ENCODE measurements at places on chromosomes 4 and X. TPM values are rescaled to one million over a fixed set of nuclear protein-coding genes. Genes with fewer than 3 reads are reported as not detected.

GRCh38 chr4:112199041-112199440 lies 32.5 kb upstream of the AP1AR start:
- DNase-seq = no peak

DNA sequence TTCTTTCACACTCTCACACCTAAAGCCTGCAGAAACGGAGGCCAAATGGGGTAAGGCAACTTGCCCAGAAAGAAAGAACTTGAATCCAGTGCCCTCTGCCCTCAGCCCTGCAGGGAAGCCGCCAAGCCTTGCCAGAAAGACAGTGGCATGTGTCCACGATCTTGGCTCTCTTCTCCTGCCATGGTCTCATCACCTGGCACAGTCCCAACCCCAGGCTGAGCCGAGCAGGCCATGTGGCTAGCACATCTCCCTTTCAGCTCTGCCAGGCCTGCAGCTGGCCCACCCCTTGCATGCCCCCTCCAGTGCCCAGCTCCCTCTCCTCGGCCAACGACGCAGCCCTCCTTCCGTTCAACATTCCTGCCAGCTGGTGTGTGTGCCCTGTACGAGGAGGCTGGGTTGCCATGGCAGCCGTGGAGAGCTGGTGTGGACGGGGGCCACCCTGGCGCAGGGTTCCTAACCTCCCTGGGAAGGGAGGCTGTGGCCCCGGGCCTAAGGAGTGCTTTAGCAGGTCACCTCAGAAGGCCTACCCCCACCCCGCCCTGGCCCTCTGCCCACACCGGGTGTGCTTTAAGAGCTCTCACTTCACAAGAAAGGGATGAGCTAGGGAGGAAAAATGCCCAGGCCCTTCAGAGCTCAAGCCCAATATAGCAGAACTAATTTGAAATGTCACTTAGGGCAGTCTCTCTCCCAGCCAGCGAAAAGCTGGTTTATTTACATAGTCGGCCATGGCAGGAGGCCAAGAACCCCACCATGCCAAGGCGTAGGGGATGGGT lies 73.0 kb upstream of the PJA1 start:
- DNase-seq = peak; percentile 65

- DNase-seq = peak; percentile 28
Measured at GRCh38 chrX:64975491-64975890, 759 bp downstream of the ZC4H2 start.

DNA sequence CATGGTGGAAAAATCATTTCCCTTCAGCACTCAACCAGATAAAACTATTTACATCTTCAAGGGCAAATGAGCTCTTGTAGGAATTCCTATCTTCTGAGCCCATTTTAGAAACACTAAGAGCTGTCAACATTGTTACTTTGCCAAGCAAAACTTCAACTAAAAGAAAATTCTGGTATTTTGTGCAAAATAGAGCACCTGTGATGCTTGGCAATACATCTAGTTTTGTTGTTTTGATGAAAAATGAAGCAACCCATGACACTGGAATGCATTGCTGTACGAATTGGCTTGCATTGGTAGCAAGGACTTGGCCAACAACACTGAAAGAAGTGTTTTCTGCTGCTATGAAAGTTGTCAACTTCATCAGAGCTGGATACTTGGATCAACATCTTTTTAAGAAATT lies 194.4 kb downstream of the COX18 start:
- no peak for DNase-seq

Gene MAGEE1
- total RNA-seq = 2.9 TPM

DNA sequence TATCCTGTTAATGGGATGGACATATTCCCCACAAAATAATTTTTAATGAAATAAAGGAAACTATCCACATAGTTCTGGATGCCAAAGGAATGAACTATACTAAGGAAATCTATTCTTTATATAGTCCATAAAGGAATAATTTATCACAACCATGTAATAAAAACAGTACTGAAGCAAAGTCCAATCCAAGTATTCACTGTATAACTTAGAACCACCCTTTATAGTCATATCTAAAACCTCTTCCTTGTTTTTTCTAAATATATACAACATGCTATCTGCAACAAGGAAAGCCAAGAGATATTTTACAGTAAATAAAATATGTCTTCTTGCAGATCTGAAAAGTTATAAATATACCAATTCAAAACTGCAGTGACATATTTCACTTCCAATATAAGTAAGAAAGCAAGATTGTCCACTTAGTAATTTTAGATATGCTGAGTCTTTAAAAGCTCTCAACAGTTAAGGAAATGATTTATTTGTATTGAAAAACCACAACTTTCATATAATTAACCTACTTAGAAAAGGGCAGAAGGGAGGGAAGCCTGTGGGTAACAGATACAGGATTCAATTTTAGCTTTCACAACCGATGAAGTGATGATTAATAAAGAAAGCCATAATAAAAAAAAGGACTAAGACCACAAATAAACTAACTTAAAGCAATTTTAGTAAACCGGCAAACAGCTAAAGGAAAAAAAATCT lies 8.0 kb downstream of the NR3C2 start:
- DNase-seq = no peak

GRCh38 chrX:124619710-124620109 lies 273.3 kb downstream of the SH2D1A start:
- no peak for DNase-seq

DNA sequence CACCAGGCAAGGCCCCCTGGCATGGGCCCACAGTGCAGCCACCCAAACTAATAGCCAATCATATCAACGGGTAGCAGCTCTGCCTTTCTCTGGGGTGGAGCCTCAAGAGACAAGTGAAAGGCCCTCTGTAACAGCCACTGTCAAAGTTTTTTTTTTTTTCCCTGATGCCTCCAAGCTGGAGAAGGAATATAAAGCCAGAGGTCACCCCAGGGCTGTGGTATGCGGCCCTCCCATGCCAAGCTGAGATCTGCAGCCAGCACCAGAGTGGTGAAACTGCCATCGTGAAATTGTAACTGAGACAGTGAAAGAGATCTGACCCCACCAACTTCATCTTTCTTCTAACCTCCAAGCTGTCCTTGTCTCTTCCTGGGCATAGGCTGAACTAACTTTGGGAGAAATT lies 407.0 kb downstream of the KLHL4 start:
- no peak for DNase-seq

DNA sequence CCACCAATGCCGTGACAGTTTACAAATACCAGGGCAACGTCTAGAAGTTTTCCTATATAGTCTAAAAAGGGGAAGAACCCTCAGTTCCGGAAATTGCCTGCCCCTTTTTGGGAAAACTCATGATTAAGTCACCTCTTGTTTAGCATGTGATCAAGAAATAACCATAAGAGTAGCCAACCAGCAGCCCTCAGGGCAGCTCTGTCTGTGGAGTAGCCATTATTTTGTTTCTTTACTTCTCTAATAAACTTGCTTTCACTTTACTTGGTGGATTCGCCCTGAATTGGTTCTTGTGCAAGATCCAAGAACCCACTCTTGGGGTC lies 20.0 kb upstream of the HOPX start:
- DNase-seq = no peak

DNA sequence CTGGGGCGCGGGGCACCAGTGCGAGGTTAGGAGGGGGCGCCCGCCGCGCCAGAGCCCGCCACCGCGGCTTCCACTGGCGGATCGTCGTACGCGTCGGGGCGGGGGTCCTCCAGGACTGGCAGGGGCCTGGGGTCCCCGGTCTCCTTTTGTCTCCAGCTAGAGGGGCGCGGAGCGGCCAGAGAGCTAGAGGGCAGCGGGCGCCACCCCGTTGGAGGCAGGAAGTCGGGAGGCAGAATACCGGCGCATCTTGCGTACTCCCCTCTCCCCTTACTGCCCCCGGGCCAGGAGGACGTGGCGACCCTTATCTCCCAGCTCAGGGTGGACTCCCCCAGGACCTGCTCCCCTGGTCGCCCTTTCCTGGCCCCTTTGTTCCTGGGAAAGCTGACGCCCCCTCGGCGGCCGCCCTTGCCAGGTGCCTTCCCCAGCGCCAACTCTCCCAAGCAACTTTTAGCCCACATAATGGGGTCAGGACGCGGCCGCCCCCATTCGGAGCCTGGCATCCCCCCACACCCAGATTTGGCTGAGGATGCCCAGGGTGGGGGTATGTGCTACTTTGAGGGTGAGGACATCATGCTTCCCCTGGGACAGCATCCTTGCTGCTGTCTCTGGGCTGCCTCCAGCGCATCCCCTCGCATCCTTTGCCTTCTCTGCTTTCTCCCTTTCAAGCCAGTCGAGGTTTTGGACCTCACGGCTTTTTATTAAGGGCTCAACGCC lies 933 bp downstream of the CNKSR2 start:
- peak; percentile 21 for DNase-seq

DNA sequence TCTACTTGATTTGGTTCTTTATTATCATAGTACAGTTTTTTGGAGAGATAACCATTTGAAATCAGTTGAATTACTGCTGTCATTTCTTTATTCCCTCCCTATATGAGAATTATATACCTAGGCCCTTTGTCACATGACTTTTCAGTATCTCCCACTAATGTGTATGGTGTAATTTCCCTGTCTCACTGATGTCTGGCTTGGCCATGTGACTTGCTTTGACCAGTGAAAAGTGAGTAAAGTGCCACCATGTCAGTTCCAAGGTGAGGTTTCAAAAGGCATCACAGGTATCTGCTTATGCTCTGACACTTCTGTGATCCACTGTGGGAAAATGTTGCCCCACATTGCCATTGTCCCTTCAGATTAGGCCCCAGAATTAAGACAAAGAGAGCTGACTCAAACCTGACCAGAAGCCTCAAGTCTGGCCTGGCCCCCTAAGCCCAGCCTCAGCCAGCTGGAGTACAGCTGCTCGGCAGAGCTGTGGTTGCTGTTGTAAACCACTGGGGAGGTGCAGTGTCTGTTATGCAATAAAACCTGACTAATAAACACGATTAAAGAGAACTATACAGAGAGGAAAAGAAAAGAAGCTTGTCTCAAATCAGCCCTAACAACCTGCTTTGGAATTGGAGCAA lies 27.5 kb downstream of the SETD7 start:
- DNase-seq = peak; percentile 81

DNA sequence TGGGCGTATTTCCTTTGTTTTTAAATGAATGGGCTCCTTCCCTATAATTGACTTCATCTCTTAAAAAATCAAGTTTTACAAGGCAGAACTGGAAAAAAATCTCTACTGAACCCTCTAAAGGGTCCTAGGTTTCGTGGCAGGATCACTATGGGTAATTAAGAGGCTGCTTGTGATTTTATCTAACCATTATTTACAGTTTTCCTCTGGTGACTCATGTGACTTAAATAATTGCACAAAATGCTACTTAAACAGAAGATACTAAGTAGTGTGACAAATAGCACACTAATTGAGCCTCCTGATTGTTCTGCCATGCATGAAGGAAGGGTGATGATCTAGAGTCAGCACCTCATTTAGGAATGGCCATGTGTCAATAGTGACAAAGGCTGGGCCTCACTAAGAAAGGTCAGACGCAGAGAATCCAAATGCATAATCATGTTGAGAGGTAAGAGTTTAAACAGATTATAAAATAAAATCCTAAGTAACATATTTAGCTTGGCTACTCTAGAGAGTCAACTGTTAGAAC lies 35.5 kb downstream of the OFD1 start:
- DNase-seq = no peak

Gene APLN
- 25.9 TPM for total RNA-seq

GRCh38 chrX:48802089-48802904 lies 430 bp downstream of the HDAC6 start:
- DNase-seq = peak; percentile 84

Gene CFAP299
- not detected for total RNA-seq

DNA sequence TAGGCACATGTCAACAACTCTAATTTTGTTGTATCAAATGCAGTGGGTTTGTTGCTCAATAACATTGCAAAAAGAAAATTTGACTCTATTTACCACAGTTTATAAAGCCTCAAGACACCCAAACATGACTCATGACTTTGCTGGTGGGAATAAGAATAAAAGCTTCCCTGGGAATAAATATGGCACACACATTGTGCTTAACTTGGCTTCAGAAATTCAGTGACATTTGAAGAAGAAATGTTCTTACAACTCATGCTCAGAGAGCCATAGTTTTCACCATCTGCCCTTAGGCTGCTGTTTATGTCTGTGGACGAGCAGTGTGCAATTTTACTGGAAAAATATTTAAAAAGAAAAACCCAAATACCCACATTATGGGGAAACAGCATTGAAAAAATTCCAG lies 60.9 kb downstream of the SPATA18 start:
- no peak for DNase-seq

Gene F8A2
- not detected for total RNA-seq

DNA sequence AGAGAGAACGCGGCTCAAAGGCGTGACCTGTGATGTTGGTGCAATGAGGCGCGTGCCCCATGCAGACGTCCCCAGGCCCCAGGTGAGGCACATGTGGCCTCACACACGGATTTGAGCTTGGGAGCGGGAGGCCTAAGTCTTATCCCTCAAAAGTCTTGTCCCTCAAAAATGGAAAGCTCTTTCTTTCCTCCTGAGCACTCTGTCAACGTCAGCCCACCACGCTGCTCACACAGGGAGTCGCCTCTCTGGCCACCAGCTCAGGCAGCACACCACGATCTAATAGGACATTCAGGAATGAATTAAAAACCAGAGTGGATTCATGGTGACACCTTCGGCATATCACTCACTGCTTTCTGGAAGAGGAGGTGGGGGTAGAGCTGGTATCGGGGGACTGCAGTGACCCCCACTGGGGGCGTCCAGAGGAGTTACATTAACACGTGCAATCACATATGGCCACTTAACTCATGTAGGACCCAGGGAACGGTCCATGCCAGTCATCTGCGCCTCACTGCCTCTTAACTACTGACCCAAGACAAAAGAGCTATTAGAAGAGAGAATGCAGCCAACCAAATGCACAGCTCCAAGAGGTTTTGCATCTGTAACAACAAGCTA lies 21.9 kb upstream of the CYP4V2 start:
- DNase-seq = no peak

Gene ARMCX2
- total RNA-seq = 27.7 TPM

Gene MAGEC2
- not detected for total RNA-seq

Gene ARAP2
- 2.7 TPM for total RNA-seq

Gene CORIN
- total RNA-seq = 96.8 TPM

- DNase-seq = no peak
Measured at GRCh38 chr4:14323191-14323590, 679.1 kb upstream of the CPEB2 start.

DNA sequence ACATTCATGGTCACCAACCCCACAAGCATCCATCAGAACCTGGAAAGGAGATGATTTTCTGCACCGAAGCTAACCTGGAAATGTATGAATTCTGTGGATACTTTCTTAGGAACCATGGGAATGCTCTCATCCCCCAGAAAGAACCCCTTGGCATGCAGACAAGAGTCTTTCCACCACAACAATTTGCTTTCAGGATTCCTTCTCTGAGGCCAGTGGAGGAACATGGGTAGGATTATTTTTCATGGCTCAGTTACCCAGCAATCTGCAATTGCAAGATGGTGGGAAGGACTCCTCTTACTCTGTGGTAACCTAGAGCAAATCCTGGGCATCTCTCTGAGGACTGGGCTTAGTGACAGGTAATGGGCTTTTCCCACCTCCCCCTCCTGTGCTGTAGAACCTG lies 131.9 kb upstream of the MSX1 start:
- no peak for DNase-seq

Gene MID1
- 5.9 TPM for total RNA-seq

Gene SERPINA7
- total RNA-seq = not detected

Gene CTAG1B
- not detected for total RNA-seq

GRCh38 chr4:181350615-181351415 lies 892.4 kb upstream of the TENM3 start:
- DNase-seq = no peak

Gene ITGB1BP2
- 88.6 TPM for total RNA-seq

Gene CENPI
- 0.27 TPM for total RNA-seq

Measured in left ventricle myocardium superior (tissue), 1 donor.